ENCODE measurements at places on chromosomes 7 and 10.

DNA sequence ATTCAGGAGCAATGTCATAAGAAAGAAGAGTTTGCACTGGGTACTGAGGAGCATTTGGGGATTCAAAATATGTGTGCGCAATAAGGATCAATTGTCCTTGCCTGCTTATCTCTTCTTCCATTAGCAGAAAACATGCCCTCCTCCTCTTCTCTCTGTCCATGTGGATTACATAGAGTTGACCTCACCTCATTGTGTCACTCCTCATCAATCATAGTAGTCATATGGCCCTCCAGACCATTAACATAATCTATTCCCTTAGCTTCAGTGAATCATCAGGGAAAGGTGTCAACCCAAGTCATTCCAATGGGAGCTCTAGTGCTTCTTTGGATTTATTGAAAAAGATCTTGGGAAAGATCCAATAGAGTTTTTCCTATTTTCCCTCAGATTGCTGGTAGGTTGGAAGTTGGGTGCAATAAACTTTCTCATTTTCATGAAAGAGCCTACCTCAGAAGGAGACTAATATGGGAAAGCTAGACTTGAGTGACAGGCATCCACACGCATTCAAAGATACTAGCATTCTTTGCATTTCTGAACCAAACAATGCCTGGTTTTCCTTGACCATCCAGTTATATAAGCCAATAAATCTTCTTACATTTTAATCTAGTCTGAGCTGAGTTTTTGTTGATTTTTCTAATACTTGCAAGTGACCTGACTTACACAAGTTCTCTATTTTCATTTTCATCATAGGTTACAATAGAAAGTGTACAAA is 71.5 kb upstream of the FAM13C start:
- no peak for DNase-seq

DNA sequence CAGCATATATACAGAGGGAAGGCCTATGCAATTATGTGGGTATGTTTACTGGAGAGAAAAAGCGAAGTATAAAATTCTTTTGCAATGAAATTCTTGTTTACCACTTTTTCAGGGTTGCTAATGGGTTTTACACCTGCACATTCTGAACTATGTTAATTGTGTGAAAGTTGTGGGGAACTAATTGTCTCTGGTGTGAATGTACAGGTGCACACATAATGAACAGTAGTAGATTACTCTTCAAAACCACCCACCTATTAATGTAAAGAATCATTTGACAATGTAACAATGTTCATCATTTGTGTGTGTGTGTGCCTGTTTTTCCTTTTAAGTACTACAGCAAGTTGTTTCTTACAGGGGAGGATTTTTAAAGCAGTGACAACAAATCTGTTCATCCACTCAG is 80.0 kb upstream of the FEZF1 start:
- DNase-seq = no peak

GRCh38 chr7:88772776-88773175 is 13.3 kb downstream of the ZNF804B start:
- no peak for DNase-seq

- no peak for DNase-seq
These were observed 8.5 kb upstream of the BAG3 start for GRCh38 chr10:119642556-119643111.

DNA sequence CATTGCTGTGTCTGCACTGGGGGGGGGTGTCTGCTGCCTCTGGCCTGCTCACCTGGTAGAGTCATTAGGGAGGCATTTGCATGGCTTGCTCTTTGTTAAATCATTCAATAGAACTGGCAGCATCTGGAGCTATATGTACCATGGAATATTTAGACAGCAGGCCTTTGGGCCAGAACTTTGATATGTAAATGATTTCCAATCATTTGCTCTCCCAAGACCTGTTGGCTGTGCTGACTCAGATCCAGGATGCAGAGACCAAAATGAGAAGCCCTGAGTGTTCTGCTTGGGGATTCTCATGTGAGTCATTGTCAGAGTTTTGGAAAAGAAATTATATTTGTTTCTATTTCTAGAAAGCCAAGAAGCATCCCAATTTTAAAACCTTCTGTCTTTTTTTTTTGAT is 257.6 kb upstream of the IGFBP3 start:
- no peak for DNase-seq

- no peak for DNase-seq
These were observed 54.3 kb upstream of the KCND2 start for GRCh38 chr7:120218712-120219111.

DNA sequence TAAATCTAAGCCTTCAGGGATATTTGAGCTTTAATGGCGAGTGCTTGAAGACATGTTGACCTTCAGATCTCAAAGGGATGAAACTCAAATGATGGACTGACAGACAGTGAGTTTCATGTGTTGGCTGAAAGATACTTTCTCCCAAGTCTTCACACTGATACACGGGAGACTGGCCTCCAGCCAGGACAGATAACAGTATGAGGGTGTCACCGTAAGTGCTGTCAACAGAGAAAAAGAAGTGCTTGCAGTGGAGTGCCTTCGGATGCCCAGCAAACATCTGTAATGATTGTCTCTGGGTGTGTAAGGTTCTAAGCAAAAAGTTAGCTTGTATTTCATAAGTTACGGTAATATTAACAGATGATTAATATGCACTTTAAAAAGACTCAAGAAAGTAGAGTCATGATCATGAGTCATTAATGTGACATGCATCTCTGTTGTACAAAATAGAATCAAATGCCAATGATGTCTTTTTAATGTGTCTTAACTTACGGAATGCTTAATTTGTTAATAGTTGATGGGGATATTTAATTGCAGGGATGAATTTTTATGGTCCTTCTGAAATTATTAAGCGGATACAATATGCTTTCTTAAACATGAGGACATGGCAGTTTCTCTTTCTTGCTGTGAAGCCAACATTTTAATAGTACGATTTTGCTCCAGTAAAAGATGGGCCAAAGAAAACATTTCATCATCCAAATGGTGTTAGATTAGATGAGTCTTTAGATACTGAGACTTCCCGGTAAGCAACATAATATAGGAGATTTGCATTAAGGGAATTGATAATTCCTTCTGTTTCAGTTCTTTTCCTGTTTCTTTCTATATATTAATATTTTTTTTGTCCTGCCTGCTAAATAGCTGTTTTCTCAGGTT is 292.5 kb downstream of the GALNT17 start:
- DNase-seq = no peak

DNA sequence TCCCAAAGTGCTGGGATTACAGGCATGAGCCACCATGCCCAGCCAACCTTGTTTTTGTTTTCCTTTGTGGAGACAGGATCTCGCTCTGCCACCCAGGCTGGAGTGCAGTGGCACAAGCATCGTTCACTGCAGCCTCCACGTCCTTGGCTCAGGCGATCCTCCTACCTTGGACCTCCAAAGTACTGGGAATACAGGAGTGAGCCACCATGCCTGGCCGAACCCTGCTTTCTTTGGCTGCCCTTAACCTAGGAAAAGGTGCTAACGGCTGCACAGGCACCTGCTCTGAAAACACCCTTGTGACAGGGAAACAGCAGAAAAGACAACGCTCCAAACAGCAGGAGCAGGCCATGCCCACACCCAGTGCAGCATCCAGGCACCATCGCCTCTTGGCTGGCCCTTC is 71.9 kb downstream of the OAT start:
- no peak for DNase-seq

- DNase-seq = no peak
These were observed 818.6 kb downstream of the TNS3 start for GRCh38 chr7:46763344-46763743.

- DNase-seq = no peak
These were observed 152.6 kb upstream of the PFKP start for GRCh38 chr10:2914741-2915140.

DNA sequence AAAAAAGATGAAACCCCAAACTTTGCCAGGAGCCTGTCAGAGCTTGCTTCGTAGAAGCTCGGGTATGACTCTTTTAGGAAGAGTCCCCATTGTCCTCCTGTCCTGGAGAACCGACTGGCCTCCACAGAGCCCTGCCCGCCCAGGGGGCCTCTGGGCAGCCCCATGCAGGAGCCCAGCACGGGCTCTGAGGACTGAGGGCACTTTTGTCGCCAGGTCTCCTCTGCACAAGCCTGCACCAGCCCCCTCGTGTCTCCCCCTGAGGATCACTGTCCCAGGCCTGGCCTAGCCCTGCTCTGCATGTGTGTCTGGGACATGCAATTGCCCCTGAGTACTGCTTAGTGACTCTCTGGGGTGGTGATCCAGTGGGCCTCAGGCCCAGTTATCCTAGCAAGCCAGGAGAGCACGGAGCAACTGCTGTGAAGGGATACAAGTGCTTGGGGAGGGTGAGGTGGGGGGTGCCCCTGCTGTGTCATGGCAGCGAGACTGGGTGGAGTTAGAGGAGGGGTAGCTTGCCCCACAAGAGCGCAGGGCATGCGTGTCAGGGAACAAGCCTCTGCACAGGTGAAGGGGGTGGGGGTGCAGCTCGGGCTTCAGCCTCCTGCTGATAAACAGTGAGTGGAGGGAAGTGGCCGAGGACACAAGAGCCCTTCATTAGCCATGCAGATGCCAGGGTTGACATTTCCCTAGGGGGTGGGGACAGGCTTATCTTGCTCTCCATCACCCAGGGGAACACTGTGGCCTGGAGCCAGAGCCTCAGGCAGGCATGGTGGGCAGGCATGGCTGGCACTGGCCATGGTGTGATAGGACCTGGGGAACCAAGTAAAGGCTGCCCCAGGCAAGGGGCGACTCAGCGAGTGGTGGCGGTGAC is 143.4 kb downstream of the C10orf105 start:
- no peak for DNase-seq

Data from GOT3 (cell line).